Activated CD8-positive, alpha-beta T cell treated with anti-CD3 and anti-CD28 coated beads for 36 hours (primary cell): ENCODE measurements at places on chromosomes 11 and 22.

- DNase-seq = no peak
Observed at GRCh38 chr11:1205121-1205986, 17.5 kb upstream of the MUC5B start.

GRCh38 chr11:129278586-129279319, 86.6 kb upstream of the ARHGAP32 start:
- peak; percentile 28 for DNase-seq

- no peak for DNase-seq
Observed at GRCh38 chr22:42439021-42439567, 6.9 kb upstream of the NFAM1 start.

DNA sequence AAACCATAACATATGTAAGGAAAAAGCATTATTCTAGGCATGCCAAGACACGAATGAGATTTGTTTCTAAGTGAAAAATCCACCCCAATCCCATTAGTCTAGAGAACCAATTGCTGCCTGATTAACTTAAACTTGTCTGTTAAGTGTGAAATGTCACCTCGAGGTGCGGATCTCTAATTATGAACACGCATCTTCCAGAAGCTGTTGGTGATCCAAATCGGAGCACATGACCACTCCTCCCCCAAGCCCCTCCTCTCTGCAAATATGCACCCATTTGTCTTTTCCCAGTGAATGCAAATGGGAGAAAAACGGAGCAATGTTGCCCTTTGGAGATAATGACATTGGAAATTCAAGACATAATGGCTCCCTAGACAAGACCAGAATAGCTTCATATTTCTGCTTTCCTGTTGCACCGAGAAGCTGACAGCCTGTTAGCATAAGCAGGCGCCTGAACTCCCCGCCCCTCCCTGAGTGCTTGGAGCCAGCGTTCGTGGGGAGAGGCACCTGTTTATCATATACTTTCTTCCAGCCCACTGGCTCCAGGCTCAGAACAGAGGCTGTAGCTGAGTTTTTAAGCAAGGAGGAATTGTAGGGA, 6.0 kb upstream of the FXYD6 start:
- no peak for DNase-seq

- DNase-seq = no peak
Observed at GRCh38 chr11:3086114-3086513, 28.9 kb upstream of the CARS1 start.

DNA sequence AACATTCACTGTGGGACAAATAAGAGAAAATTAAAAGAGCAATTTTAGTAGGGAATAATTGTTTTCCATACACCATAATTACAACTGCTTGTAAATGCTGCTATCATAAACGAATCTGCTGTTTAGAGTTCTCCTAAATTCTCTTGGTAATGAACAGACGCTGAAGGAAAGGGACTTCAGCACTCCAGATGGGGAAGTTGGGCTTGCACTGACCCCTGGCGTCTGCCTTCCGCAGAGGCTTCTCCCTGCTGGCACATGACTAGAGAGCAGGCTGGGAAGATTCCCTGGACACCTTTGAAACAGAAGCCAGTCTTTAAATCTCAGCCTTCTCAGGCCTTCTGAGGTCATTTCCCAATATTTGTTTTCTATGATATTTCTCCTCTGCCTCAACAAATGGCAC, 84.1 kb downstream of the NXPE2 start:
- peak; percentile 40 for DNase-seq

DNA sequence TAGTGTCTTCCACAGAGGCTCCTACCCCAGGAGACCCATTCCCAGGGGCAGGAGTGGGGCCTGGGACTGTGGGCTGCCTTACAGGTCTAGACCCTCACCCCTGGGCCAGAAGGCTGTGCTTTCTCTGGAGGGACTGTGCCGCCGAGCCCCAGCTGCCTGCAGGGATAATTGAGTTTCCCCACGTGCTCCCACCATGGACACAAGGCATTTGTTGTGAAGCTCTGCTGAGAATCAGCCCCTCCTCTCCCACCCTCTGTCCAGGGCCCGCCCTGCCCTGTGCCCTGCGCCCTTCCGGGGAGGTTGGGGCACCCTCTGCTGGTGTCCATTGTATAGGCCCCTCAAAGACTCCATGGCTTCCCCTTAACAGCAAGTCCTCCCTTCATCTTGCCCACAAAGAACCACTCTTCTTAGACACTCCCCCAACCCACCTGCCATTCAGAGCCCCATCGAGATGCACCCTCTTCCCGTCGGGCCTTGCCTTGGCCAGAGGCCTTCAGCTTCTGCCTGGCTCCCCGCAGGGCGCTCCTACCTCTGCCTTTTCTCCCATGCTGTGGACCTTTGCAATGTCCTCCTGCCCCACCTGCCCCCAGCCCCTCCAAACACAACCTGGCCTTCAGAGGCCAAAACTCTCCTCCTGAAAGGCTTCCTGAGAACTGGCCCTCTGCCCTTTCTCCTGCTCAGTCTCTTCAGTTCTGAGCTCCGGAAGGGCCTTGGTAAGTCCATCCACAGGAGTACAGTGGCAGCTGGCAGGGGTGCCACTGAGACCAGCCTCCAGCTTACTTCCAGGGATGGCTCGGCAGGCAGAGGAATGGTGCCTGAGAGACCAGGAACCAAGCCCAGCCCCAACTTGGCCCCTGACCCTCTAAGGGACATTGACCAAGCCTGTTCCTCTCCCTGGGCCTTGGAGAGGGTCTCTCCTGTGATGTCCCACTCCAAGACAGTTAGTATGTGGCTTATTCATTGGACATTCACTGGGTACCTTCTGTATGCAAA, 22.4 kb downstream of the DUSP8 start:
- no peak for DNase-seq

- no peak for DNase-seq
Observed at GRCh38 chr11:36558571-36559413, 9.0 kb upstream of the RAG1 start.

DNA sequence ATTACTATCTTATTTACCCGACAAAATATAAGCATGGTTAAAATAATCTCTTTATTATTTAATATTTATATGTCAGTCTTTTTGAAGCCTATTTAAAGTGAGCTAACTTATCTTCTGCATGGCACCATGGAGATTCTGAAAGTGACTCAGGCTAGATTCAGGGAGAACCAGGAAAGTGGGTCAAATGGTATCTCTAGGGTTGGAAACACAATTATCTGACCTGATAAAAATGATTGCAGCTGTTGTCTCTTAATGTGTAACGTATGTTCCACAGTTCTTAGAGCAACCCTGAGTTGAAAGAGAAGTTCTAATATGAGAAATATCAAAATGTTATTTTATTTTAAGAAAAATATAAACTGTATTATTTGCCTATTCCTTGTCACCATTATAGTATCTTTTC, 143.1 kb upstream of the CARD18 start:
- no peak for DNase-seq

DNA sequence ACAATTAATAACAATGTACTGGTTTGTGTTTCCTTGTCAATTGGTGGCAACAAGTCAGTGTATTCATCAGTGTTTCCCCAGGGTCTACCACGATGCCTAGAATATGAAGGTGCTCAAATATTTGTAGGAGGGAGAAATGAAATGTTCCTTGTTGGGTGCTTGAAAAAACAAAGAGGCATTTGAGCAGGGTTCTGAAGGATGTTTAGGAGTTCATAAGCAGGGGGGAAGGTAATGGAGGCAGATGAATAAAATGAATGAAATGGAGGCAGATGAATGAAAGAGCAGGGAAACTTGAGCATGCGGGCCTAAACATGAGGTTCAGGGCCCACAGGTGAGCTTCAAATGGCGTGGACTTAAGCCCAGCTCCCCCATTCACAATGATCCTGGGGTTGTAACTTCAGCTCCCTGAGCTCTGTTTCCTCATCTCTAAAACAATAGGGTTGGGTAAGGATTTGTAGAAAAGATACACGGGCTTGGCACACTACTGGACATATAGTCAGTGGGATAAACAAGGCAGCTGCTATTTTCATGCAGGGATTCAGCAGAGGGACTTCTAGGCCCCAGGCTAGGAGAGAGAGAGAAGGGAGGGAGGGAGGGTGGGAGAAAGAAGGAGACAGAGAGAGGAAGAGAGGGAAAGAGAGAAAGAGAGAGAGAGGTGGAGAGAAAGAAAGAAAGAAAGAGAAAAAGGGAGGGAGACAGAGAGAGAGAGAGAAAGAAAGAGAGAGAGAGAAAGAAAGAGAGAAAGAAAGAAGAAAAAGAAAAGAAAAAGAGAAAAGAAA, 73.7 kb downstream of the MN1 start:
- DNase-seq = no peak

GRCh38 chr11:47946682-47947559, 33.4 kb upstream of the PTPRJ start:
- peak; percentile 49 for DNase-seq

GRCh38 chr11:37861671-37862070, 1263.6 kb upstream of the RAG2 start:
- no peak for DNase-seq

DNA sequence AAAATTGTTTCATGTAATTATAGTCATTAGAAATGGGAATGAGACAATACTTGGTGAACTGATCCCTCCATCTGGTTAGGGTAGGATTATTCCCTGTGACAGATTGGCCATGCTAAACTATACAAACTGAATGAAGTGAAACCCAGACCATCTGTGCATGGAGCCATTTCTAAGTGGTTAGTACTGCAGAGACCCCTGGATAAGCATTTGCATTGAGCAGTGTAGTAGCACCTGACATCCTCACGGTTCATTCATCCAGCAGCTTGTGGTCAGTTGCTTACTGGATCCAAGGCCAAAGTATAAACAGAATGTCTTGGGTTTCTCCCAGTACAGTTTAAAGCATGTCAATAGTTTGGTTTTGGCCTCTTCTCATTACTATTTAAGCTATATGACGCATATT, 93.8 kb upstream of the ARHGAP42 start:
- DNase-seq = no peak

- no peak for DNase-seq
Observed at GRCh38 chr11:23425381-23425780, 565.1 kb upstream of the CCDC179 start.

- peak; percentile 66 for DNase-seq
Observed at GRCh38 chr11:62680825-62681240, 2.0 kb upstream of the UBXN1 start.

GRCh38 chr11:114319716-114320328, 23.6 kb downstream of the NNMT start:
- DNase-seq = no peak

GRCh38 chr11:129453293-129453721, 77.7 kb downstream of the BARX2 start:
- DNase-seq = no peak

DNA sequence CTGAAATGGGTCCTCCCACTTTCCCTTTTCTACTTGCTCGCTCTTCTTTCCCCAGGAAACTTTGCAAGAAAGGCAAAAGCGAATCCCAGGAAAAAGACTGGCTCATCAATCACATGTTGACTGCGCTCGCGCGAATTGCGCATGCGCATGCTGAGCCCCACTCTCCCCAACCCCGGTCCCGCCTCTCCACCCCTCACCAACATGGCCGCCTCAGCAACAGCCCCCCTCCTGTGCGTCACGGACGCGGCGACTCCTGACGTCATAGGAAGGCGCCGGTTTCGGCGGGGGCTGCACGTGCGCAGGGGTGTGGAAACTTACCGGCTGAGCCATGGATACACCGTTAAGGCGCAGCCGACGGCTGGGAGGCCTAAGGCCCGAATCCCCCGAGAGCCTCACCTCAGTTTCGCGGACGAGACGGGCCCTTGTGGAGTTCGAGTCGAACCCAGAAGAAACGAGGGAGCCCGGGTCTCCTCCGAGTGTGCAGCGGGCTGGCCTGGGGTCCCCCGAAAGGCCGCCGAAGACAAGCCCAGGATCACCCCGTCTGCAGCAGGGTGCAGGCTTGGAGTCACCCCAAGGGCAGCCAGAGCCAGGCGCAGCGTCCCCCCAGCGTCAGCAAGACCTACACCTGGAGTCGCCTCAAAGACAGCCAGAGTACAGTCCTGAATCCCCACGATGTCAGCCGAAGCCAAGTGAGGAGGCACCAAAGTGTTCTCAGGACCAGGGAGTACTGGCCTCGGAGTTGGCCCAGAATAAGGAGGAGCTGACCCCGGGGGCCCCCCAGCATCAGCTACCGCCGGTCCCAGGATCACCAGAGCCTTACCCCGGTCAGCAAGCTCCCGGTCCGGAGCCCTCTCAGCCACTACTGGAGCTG, at the start of gene CCDC86:
Gene CCDC86, plus strand, starts transcription at position 317 of the 871 bp plus-strand sequence. Its CDS starts 12 bp downstream, at position 329.
- peak; percentile 96 for DNase-seq

GRCh38 chr11:107710301-107710700, 1.6 kb downstream of the SLN start:
- no peak for DNase-seq

DNA sequence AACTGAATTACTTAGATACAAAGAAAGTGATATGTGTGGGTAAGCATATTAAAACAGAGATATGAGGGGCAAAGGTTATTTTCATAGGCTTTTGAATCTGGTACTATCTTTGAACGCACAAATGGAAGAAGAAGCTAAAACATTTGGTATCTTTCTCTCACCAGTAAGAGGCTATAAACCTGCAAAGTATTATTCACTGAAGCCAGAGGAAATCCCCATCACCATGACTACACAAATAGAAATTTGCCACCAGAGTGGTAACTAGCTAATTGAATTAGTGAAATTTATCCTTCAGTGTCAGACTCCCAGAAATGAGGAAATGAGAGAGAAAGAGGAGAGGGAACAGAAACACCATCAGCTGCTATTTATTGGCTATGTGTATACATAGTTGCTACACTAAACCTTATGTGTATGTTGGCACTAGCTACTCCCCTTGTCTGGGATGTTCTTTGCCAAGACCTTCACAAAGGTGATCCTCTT, 503.4 kb downstream of the DLG2 start:
- no peak for DNase-seq

- DNase-seq = no peak
Observed at GRCh38 chr11:78080084-78080817, 589 bp upstream of the NDUFC2 start.

DNA sequence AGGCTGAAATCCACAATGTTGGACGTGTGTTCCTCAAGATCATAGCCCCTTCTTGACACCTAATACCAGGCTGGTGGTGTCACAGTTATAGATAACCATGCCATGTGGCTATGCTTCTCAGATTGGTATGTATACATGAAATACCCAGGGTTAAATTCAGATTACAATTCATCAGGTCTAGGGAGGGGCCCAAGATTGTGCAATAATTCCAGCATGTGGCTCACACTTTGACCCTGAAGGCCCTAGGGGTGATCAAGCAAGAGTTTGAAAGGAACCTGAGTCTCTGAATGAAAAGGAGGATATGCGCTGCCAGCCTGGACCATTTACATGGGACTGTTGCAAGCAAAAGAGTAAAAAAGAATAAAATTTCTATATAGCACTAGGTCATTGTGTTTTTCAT, 7.4 kb downstream of the OR4C6 start:
- no peak for DNase-seq

DNA sequence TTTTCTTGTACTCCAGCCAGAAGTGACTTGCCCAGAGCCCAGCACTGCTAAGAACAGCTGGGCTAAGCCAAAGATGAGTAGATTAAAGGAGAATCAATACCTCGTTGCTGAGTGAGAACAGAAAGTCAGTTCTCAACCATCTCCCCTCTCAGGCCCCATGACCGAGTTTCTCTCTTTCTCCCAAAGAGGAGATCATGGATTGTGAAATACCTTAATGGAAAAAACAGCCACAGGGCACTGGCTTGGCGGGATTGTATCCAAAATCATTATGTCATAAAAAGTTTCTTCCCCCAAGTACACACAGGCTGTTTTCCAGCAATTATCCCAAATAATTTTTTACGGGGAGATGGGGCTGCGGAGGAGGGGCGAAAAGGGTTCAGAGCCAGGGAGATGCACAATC, 111.8 kb upstream of the TMEM45B start:
- no peak for DNase-seq
